ENCODE measurements at places on chromosomes 3 and 15.
A peak's percentile ranks its signal among the peaks of the same experiment; 100 is the strongest.

DNA sequence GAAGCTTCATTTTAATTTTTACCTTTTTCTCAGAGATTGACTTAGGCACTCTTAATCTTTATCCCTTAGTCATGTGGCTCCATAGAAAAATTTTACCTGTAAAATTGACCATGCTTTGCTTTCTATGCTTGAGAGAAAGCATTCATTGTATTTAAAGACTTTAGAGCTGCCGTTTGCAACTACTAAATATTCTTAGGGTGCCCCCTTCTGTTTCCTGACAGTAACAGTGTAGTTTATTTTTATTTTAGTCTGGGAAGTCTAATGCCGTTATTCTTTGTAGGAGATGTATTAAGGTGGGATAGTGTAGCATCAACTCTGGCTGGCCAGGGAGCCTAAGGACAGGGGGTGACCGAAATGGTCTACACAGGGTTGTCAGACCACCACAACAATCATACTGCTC, 84.5 kb upstream of the SYNPR start:
- no peak for DNase-seq

- no peak for DNase-seq
Observed at GRCh38 chr3:111238885-111239284, 167.3 kb downstream of the NECTIN3 start.

- no peak for DNase-seq
Observed at GRCh38 chr3:138781012-138781470, 53.7 kb downstream of the PIK3CB start.

DNA sequence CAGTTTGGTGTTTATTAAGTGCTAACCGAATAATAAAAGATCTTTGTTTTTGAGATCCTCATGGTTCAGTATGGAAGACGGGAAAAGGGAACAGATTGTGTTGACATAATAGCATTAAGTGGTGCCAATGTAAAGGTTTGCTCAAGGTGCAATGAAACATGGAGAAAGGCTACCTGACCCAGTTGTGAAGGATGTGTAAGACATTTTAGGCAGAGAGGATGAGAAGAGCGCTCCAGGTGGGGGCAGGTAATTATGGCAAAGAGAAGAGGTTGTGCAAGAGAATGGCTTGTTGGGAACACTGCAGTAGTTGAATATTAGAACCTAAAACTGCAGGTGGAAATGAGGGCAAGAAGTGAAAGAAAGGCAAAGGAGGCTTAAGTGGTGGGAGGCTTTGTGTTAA, 140.8 kb downstream of the DIPK2A start:
- no peak for DNase-seq

DNA sequence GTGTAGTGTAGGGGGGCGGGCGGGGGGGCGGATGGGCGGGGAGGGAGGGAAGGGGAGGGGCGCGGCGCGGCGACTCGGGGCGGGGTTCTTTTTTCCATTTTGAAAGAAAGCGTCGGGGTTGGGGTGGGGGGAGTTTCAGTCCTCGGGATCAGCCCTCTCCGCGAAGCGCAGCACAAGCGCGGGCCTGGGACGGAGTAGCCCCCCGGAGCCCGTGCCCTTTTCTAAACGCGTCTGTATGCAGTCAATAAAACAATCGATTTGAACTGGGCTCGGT, 6.1 kb downstream of the ISLR2 start:
- no peak for DNase-seq

DNA sequence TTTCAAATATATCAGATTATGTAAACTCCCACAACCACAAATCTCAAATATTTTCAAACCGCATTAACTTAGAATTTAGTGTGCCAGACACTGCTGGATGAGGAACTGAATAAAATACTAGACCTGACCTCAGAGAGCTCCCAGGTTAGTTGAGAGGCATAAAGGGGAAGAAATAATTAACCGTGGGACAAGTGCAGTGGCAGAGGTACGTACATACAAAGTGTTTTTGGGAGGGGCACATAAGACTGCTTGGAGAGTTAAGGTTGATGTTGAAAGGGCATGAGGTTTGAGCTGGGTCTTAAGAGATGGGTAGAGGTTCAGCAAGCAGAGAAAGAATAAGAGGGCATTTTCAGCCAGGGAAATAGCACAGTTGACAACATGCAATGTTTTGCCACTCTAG, 17.2 kb downstream of the THUMPD3 start:
- no peak for DNase-seq

- no peak for DNase-seq
Observed at GRCh38 chr15:45993072-45993471, 358.2 kb downstream of the SQOR start.

- no peak for DNase-seq
Observed at GRCh38 chr3:151012753-151013152, 40.2 kb upstream of the CLRN1 start.

DNA sequence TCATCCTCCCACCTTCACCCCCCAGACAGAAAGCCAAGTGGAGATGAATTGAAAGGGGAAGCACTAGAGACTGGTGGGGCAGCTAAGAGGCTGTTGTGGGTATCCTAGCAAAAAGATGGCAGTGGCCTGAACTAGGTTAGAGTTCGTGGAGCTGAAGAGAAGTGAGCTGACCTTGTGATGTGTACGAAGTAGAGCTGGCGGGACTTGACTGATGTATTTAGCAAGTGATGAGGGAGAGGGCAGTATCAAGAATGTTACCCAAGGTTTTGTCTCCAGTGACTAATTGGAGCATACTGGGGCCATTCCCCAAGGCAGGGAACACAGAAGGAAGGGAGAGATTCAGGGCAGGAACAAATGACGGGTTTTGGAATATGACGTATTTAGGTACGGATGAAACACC, 50.0 kb upstream of the CP start:
- no peak for DNase-seq

GRCh38 chr3:21705769-21706168, 45.2 kb downstream of the ZNF385D start:
- DNase-seq, result no peak

- no peak for DNase-seq
Observed at GRCh38 chr3:9064850-9065249, 101.6 kb upstream of the RAD18 start.

GRCh38 chr3:123586131-123586530, 1.3 kb upstream of the HACD2 start:
- no peak for DNase-seq

DNA sequence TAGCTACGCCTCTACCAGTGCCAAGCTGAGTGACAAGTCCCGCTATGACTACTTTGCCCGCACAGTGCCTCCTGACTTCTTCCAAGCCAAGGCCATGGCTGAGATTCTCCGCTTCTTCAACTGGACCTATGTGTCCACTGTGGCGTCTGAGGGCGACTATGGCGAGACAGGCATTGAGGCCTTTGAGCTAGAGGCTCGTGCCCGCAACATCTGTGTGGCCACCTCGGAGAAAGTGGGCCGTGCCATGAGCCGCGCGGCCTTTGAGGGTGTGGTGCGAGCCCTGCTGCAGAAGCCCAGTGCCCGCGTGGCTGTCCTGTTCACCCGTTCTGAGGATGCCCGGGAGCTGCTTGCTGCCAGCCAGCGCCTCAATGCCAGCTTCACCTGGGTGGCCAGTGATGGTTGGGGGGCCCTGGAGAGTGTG, 5.7 kb downstream of the GRM2 start:
- DNase-seq, result no peak

GRCh38 chr3:34533451-34533850, 735.0 kb downstream of the PDCD6IP start:
- DNase-seq, result no peak

DNA sequence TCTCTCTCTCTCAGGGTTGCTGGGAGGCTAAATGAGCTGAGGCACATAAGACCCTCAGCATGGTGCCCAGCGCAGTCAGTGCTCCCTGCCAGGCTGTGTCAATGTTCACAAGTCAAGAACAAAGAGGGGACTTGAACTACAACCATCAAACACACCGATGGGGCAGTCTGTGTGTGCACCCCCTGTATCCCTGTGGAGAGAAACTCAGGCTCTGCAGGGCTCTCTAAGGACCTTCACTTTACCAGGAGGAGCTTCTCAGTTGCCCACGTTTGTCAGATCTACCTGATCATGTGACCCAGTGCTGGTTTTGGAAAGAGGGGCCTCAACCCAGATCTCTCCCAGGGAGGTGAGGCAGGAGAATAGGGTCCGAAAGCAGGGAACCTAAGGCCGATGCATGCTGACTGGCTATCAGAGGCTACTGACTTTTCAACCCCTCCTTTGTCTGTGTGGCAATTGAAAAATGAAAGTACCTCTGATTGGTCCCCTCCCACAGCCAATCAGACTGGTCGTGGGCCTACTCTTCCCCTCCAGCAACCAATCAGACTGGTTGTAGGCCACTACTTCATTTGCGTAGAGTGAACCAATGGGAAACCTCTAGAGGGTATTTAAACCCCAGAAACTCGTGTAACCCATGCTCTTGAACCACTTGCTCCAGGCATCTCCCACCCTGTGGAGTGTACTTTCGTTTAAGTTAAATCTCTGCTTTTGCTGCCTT, 34.0 kb downstream of the RHCG start:
- DNase-seq, result no peak

- DNase-seq, result no peak
Observed at GRCh38 chr3:29271475-29271874, 9.4 kb upstream of the RBMS3 start.

- DNase-seq, result peak; percentile 83
Observed at GRCh38 chr15:58331913-58332675, 99.7 kb upstream of the LIPC start.

- no peak for DNase-seq
Observed at GRCh38 chr3:192906940-192907339, 10.7 kb downstream of the MB21D2 start.

DNA sequence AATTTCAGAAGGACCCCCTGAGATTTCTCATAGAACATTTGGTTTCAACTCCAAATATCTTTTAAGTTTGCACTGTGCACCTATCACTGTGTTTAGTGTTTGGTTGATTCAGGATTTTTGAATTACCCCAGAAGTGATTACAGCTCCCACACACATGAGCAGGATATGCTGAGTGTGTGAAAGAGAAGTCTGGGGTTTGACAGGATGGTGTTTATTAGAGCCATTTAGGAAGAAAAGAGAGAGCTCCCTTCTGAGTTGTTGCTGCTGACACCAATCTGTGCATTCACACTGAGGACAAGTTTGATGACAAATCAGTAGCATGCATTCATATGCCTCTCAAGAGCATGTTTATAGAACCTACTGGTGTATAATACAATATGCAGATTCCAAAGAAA, 118.1 kb downstream of the RPL22L1 start:
- no peak for DNase-seq

DNA sequence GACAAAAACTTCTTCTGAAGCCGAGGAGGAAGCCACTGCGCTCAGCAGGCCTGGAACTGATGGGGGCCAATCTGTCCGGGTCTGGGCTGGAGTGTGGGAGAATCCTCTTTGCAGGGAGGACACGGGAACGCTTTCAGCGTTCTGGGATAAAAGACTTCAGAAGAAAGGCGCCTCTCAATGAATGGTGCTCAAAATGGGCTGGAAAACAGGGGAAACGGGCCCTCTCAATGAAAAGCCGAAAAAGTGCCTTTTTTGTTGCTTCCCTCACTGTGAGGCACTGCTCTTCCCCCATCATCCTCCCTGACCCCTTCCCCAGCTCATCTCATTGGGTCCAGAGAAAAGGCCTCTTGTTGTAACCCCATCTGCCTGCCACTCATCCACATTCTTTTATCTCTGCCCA, 119.5 kb upstream of the LRIG1 start:
- no peak for DNase-seq

DNA sequence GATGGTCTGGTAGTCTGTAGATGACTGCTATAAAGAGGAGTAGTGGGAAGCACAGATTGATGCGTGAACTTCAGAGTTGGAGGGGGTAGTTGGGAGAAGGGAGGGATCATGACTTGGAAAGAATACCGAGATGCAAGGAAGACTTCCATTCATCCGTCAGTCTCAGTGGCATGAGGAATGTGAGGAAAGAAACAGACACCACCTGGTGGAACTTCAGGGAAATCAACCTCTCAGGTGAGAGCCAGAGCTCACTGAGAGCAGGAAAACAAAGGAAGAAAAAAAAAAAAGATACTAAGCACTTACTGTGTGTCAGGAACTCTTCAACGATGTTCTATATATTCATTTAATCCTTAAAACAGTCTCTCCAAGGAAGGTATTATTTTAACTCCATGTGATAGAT, 172.4 kb downstream of the OXSM start:
- DNase-seq, result no peak

- DNase-seq, result no peak
Observed at GRCh38 chr3:138578141-138578540, 15.9 kb downstream of the CEP70 start.

DNA sequence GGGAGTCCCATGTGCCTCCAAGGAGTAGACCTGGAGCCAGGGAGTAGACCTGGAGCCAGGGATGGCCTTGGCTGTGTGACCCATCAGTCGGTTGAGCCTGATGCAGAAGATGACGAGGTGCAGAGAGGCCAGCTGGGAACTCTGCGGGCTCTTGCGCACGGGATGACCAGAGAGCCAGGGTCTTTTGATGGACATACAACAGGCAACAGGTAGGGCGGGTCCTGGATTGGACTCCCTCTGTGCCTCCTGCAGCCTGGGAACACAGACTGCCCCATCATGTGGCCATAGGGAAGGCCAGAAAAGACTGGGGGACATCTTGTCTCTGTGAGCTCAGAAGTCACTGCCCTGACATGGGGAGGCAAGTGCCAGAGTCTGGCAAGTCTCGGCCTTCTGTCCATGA, 67.5 kb upstream of the RPL32 start:
- no peak for DNase-seq

DNA sequence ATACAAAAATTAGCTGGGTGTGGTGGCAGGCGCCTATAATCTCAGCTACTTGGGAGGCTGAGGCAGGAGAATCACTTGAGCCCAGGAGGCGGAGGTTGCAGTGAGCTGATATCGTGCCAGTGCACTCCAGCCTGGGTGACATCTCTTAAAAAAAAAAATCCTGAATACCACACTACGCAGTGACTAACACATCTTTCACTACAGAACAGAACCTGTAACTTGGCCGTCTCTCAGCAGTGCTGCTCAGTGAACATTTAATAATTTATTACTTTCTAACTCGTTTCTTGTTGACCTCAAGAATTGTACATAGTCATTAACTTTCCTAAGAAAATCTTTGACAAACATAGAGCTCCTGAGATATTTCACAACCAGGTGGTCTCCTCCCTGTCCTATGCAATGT, 3.8 kb downstream of the GREM1 start:
- DNase-seq, result no peak

GRCh38 chr3:126104742-126105605, 21.1 kb upstream of the SLC41A3 start:
- peak; percentile 59 for DNase-seq

- DNase-seq, result no peak
Observed at GRCh38 chr3:185420762-185421161, 57.8 kb downstream of the MAP3K13 start.

GRCh38 chr3:187256051-187256616, 35.4 kb downstream of the MASP1 start:
- DNase-seq, result no peak

Measured in type B pancreatic cell (in vitro differentiated cells).